ENCODE measurements at places on chromosomes 5 and 9. TPM values are rescaled to one million over a fixed set of nuclear protein-coding genes. Genes with fewer than 3 reads are reported as not detected.
A peak's percentile ranks its signal among the peaks of the same experiment; 100 is the strongest.

PPP2R2B gene
- 1.5 TPM for total RNA-seq

CCNO gene
- 5.4 TPM for total RNA-seq

NRG2 gene
- total RNA-seq = 6.8 TPM

DUSP1 gene
- total RNA-seq = 159 TPM

DNA sequence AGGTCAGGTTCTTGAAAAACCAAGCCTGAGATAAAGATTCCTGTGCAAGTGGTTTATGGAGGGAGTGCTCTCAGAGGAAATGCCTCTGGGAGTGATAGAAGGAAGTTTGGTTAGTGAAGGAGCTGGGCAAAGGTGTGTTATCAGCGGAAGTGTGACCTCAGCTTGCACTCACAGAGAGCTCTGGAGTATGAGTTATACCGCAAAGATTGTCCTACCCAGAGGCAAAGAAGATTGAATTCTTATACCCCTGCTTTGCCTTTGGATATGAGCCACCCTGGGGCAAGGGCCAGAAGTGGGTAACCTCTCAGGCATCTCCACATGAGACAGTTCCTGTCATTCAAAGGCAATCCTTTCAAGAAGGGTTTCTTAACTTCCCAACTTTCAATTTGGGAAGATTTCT, 145.6 kb downstream of the MUSK start:
- no peak for DNase-seq

SYK gene
- 4.4 TPM for total RNA-seq

DNA sequence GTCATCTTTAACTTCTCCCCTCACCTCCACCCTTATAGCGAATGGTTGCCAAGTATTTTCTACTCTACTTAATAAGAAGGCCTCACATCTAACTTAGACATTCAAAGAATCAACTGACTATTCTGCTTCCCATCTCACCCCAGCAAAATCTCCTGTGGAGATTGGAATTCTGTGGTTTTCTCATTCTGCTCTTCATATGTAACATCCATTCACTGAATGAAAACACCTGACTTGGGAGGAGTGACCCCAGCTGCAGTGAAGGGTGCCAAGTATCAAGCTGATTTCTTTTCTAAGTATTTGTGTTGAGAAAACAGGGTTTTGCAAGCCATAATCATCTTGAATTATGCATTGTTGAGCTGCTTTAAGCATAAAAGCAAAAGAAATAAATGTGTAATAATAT, 42.5 kb upstream of the TAF1L start:
- DNase-seq = no peak

SYNPO gene
- 1.1 TPM for total RNA-seq

GRCh38 chr5:87898574-87898973, 370.1 kb downstream of the TMEM161B start:
- DNase-seq = no peak

FOXD4L3 gene
- not detected for total RNA-seq

GRCh38 chr9:126453156-126453963, 126.7 kb downstream of the MVB12B start:
- DNase-seq = no peak

DNA sequence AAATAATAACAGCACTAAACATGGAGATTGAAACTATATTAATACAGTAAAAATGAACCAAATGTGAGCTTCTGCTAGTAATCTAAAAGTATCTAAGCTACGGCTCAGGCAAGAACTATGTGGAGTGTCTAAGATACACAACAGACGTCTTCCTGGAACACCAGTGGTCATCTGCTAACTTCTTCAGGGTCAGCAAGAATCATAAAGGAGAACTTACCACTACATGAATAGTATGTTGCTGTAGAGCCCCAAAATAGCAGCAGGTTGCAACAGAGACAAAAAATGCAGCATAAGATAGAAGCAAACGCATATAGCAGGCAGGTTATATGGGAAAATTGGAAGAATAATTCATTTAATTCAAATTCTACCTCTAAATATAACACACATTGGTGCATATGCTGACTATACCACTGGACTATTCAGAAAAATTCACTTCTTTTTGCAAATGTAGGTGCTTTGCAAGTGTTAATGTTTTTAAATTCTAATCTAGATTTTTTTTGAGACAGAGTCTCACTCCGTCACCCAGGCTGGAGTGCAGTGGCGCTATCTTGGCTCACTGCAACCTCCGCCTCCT, 27.1 kb downstream of the DCTN4 start:
- no peak for DNase-seq

ALDH1A1 gene
- 936 TPM for total RNA-seq

GRCh38 chr5:136028782-136029742, at the start of gene TGFBI:
Gene TGFBI, plus strand, starts transcription at chr5:136028988. Its CDS starts 68 bp downstream, at chr5:136029056.
- DNase-seq = peak; percentile 63

GRCh38 chr5:146699138-146699537, 179.4 kb downstream of the PPP2R2B start:
- no peak for DNase-seq

GRCh38 chr5:112960863-112961504, 15.6 kb upstream of the DCP2 start:
- no peak for DNase-seq

DNA sequence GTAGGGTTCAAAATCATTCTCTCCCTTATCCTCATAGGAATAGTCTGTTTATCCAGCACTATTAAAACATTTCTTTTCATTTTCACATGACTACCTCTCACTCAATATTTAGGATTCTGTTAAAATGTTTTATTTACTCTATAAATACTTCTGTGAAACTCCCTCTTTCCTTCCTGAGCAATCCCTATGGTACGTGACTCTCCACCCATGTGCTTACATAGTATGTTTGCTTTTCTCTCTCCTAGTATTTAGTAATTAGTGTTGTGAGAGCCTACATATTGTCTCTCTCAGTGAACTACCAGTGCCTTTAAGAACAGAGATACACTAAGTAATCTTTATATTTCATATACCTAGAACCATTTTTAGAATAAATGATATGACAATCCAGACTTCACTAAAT, 46.0 kb downstream of the PTPRD start:
- DNase-seq = no peak

DNA sequence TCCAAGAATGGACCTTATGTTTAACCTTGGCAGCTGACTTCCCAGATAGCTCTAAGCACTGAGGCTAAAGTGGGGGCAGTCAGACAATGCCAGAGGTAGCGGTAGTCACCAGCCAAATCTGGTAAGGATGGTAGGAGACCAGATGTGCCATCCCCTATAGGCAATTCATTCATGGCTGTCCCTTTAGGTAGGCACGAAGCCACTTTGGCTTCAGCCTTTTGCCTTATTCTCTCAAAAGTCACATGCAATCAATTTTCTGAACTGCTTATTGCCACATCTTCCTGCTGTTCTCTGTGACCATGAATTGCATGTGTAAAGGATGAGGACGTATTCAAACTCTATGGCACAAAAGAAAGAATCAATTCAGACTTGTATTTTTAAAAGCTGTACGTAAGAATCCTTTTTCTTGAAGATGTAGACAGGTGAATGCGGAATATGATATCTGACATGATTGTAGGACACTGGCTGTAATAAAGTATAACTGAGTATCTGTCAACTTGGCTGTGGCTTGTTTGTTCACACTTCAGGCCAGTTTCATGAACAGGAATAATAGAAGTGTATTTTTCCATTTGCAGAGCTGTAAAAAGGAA, 611.7 kb downstream of the NR2F1-AS1 start:
- DNase-seq = no peak

GRCh38 chr9:118558026-118558425, 811.2 kb downstream of the BRINP1 start:
- DNase-seq = peak; percentile 48

DNA sequence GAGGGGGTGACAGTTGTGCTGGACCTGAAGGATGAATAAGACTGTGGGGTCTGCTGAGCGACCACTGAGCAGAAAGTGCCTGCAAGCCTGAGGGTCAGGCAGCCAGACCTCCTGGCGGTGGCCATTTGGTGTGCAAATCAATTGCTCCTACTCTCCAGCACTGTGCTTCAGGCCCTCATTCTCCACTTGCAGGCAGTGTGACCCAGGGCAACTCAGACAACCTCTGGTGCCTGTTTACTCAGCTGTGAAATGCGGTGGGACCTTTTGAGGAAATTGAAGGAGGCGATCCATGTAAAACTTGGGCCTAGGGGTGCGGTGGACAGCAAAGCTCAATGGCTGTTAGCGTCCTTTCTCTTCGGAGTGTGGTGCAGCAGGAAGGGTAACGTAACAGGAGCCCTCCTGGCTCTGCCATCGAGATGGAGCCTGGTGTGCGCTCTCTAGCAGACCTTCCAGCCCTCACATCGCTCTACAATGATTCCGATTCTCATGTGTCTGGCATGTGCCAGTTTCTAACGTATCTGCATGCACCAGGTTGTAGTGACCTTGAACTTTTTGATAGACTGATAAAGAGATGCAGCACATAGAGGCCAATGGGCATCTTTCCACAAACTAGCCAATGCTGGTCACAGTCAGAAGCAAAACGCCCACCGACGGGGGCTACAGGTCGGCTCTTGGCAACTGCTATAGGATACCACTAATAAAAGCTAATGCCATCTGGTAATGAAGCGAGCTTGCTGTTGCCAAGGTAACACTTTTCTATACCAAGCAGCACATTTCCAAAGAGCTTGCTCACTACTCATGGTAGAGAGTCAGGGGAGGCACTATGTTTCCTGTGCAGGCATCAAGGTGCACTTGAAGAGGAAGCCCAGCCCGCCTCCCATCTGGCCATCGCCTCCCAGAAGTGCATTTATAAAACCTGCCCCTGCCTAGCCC, 159.7 kb upstream of the RAPGEF1 start:
- DNase-seq = no peak

- DNase-seq = no peak
Observed at GRCh38 chr5:155827949-155828348, 499.0 kb upstream of the SGCD start.

- no peak for DNase-seq
Observed at GRCh38 chr9:126531035-126531571, 82.6 kb upstream of the LMX1B start.

TAF11L10 gene
- total RNA-seq = not detected

DNA sequence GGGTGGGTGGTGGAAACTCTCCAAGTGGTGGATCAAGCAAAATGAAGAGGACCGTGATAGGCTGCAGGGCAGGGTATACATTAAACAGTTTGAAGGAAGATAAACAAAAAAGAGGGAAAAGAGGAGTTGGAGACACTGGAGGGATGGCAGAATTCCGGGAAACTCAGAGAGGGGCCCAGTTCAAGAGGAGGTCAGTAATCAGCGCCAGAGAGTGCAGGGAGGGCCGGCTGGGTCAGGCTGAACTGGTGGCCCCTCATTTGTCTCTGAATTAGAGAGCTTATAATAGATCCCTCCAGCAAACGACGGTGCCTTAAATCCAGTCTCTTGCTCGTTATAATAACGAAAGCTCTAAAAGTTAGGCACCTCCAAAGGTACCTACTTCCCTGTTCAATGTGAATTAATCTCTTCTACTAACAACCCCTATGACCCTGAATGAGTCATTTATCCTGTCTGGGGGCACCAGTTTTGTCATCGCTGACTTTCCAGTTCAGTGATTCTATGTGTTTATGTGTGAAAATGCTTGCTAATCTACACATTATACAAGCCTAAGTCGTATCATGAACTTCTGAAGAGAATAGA, 2.4 kb upstream of the ZSWIM6 start:
- peak; percentile 73 for DNase-seq

DNA sequence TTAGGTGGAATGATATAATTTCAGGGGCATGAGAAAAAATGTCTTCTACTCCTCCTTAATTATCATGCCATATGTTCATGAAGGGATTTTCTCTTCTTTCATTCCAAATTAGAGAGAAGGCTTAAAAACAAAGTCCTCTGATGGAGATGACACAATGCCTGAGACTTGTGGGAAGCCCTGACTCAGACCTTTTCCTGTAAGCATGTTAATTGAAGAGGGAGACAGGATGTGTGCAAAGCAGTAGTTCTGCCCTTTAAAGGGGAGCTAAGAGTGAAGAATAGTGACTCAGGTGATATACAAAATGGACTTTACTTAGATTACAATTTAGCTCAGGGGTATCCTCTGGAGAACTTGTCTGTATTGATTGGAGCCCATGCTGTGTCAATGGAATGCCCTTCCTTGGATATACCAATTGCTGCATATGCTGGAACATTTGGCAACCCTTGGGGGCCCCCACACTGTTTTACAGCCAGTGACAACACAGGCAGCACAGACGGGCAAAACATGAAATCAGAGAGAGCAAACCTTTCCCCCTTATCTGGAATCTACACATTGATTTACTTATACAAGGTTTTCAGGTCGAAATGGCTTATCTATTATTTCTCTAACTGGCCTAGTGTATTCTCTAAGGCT, 81.3 kb downstream of the IZUMO3 start:
- no peak for DNase-seq

DNA sequence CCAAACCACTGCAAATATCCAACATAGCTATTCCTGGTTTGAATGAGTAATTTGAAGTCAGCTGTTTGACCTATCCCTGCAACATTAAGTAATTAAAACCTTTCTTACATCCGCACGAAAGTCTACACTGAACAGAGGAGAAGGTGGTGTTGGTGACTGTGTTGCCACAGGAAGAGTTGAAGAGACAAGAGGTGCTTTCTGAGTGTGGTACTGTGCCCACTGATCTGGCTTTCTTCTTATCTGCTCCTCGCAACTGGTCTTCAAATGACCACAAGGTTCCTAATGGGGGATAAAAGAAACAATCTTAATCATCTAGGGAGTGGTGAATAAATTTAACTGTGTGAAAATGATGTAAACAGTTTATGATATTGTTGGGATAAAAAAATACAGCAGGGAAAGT, 29.4 kb upstream of the PDCL start:
- no peak for DNase-seq

DNA sequence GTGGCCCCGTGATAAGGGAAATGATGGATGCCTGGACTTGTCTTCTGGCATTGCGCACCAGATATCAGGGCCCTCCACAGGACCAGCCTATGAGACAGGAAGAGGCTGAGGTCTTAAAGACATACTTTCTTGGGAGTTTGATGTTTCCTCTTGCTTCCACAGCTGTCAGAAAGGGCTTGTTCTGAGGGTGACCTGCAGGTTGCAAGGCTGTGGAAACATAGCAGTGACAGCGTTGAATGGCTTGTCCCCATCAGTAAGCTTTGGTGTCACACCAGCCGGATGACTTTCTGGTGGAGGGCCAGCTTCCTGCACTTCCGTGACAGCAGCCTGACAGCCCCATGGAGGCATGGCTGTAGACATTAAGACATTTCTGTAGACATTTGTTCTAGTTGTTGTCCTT, 143.2 kb downstream of the C9orf152 start:
- DNase-seq = no peak

- DNase-seq = no peak
Observed at GRCh38 chr5:167217097-167217743, 1074.2 kb upstream of the WWC1 start.

FOXD4L4 gene
- not detected for total RNA-seq

All from Caki2 (cell line).